ENCODE measurements at places on chromosomes 12 and 14.

GRCh38 chr12:16675438-16675837 is 69.5 kb upstream of the LMO3 start:
- DNase-seq: no peak

GRCh38 chr12:84421103-84421502 is 491.5 kb downstream of the SLC6A15 start:
- DNase-seq: no peak

GRCh38 chr14:63421226-63421625 is 102.5 kb upstream of the GPHB5 start:
- DNase-seq: no peak

- DNase-seq: no peak
Measured at GRCh38 chr12:51891843-51892242, 3.9 kb downstream of the ANKRD33 start.

GRCh38 chr14:58915646-58916045 is 272.8 kb upstream of the DAAM1 start:
- DNase-seq: no peak

Measured in NT2/D1 (cell line).